Stimulated activated CD4-positive, alpha-beta T cell treated with anti-CD3 and anti-CD28 coated beads, Interleukin-2, amount 100 ng/mL, for 24 hours (primary cell): ENCODE measurements at places on chromosomes 13 and 19.

DNA sequence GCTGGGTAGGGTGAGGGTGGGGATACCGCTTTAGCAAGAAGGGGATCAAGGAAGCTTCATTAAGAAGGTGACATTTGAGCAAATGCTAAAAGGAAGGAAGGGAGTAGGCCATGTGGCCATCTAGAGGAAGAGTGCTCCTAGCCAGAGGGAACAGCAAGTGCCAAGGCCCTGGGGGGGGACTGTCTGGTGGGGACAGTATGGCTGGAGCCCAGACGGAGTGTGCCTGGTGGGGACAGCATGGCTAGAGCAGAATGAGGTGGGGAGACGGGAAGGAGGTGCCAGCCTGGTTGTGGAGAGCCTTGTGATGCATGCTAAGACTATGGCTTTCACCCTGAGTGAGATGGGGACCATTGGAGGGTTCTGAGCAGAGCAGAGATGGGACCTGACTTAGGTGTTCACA is 2.1 kb upstream of the TGFB1 start:
- DNase-seq = no peak

DNA sequence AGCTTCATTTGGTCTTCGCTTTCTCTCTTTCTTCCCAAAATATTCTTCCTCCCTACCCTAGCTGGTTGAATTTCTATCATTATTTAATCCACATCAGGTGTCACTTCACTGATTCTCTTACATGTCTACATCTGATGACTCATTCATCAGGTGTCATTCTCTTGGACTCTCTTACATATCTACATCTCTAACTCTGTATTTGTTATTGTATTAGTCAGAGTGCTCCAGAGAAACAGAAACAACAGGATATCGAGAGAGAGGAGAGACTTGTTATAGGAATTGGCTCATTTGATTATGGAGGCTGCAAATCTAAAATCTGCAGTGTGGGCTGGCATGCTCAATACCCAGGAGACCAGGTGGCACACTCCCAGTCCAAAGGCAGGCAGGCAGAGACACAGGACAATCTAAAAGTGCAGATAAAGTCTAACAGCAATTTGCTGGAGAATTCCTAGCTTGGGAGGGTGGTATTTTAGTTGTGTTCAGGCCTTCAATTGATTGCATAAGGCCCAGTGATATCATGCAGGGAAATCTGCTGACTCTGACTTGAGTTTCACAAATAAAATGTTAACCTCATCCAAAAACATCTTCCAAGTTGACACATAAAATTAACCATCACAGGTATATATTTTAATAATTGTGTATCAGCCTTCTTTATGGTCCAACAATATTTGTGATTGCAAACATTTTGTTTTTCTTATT is 541.4 kb upstream of the SLITRK5 start:
- no peak for DNase-seq

DNA sequence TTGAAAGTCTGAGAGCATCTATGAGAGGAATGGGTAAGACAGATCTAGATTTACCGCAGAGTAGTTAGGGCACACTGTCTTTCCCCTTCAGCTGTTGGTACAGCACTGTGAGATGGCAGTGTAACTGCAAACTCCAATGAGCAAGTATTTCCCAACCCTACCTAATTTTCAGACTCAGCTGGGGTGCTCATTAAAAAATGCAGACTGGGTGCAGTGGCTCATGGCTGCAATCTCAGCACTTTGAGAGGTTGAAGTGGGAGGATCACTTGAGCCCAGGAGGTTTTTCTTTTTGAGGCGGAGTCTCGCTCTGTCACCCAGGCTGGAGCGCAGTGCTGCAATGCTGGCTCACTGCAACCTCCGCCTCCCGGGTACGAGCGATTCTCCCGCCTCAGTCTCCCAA is 12.6 kb downstream of the QPCTL start:
- no peak for DNase-seq

- DNase-seq = no peak
Measured at GRCh38 chr19:38057959-38058690, 151.1 kb downstream of the SIPA1L3 start.

DNA sequence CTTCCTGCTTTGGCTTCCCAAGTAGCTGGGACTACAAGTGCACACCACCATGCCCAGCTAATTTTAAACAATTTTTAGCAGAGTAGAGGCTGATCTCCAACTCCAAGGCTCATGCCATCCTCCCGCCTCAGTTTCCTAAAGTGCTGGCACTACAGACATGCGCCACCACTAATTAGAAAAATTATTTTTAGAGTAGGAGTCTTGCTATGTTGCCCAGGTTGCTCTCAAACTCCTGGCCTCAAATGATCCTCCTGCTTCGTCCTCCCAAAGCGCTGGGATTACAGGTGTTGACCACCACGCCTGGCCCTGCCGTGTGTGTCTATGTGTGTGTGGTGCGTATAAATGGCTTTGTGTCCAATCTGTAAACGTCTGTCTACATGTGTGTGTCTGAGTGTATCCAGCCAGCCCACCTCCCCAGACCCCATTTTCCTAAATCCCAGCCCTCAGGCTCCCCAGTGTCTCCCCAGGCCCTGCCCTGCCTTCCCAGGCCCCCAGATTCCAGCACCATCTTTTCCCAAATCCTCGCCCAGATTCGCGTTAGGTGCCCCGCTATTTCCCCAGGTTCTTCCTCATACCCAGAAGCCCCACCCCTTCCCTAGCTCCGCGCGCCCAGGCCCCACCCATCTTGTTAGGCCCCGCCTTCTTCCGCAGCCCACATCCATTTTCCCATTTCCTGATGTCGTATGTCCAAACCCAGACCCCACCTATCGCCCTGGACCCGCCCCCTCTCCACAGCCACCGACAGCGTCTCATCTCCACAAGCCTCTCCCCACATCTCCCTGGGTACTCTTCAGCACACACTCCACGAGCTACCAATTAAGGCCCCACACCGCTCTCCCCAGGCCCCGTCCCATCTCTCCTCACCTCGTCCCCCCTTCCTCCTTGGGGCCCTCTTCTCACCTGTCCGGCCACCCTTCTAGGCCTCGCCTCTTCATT is 24.9 kb downstream of the SLC8A2 start:
- peak; percentile 55 for DNase-seq

- no peak for DNase-seq
Measured at GRCh38 chr19:9789066-9789465, 20.5 kb upstream of the ZNF846 start.
